Neural progenitor cell (in vitro differentiated cells): ENCODE measurements at places on chromosomes 2 and 18.

- peak; percentile 79 for DNase-seq
Measured at GRCh38 chr2:26346454-26347053, at the start of gene ADGRF3. ADGRF3 (minus strand) TSS chr2:26346789; CDS start chr2:26346234, 555 bp downstream.

- DNase-seq = no peak
Measured at GRCh38 chr2:44817256-44817655, 124.2 kb upstream of the SIX3 start.

DNA sequence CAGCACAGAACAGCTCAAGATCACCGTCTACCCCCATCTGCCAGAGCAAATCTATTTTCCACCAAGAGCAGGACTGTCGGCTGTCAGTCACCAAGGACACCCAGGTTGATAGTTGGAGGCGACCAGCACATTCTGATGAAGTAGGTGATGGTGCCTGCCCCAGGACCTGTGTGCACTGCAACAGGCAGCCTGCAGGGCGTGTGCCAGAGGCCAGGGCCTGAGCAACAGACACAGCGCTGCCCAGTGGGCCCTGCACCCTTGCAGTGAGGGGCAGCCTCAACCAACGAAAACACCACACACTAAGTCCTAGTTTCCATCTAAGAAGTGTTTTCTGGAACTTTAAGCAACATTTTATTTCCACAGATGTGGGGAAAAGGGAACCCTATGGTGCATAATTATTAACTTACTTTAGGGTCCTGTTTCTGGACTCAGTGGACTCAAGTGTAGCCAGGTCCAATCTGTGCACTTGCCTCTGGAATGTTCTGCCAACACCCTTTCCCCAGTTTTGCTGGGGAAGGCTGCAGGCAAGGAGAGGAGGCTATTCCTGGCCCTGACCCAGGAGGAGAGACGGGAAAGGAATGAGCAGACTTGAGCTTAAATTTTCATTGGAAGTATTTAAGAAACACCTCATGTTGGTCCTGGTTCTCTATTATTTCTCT lies 61.5 kb downstream of the ADNP2 start:
- DNase-seq = no peak

DNA sequence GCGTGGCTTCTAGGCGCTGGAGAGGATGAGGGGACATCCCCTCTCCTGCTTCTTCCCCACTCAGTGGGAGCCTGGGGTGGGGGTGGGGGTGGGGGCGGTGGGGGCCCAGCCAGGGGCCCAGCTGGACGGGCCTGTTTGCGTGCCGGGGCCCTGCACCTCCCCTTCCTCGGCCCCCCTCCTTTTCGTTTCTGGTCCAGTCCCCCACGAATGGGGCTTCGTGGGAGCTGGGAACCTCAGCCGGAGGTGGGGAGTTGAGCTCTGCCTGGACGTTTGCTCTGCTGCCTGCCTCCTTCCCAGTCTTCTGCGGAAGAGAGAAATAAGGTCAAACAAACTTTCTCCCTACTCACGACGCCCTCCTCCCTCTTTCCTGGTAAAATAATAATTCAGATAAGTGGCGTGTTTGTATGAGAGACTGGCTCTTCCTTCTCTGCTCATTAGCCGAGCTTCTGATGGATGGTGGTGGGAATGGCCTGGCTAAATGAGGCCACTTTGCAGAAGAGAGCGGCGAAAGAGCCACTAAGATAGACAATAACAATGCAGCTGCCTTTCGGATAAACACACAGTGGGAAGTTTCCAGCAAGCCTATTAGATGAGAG lies 782 bp downstream of the MTA3 start:
- DNase-seq = peak; percentile 55

DNA sequence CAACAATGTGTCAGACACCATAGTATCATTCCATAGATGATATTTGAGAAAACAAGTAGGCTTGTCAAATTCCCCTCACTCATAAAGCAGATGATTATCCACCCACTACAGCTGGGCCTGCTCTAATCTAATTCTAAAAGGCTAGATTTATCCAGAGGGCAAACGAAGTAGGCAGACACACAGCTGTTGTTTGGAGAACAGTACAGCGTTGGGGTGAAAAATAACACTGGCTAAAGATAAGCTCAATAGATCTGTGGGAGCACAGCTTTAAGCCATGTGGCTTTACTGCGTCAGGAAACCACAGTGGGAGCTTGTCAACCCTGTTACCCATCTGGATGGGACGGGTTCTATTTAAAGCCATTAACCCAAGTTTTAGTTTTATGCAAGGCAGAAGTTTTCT lies 48.9 kb upstream of the COBLL1 start:
- DNase-seq = no peak

DNA sequence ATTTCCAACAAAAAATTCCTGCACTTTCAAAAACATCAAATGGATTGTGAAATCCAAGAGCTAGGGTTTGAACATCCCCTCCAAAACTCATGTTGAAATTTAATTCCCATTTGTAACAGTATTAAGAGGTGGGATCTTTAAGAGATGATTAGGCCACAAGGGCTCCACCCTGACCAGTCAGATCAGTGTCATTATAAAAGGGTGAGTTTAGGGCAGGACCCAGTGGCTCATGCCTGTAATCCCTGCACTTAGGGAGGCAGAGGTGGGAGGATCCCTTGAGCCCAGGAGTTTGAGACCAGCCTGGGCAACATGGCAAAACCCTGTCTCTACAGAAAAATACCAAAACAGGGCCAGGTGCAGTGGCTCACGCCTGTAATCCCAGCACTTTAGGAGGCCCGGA lies 8.9 kb downstream of the GTF3C2 start:
- no peak for DNase-seq

DNA sequence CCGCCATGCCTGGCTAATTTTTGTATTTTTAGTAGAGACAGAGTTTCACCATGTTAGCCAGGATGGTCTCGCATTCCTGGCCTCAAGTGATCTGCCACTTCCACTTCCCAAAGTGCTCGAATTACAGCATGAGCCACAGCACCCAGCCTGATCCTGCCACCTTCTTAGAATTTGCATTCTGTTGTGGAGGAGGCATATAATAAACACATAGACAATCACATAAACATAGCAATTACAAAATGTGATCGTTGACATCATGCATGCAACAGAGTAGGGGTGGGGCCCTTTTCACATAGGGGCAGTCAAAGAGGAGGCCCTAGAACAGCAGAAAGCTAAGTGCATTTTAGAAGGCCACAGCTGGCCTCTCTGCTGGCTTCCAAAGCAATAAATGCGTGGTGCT lies 39.9 kb upstream of the TSPYL6 start:
- peak; percentile 8 for DNase-seq

DNA sequence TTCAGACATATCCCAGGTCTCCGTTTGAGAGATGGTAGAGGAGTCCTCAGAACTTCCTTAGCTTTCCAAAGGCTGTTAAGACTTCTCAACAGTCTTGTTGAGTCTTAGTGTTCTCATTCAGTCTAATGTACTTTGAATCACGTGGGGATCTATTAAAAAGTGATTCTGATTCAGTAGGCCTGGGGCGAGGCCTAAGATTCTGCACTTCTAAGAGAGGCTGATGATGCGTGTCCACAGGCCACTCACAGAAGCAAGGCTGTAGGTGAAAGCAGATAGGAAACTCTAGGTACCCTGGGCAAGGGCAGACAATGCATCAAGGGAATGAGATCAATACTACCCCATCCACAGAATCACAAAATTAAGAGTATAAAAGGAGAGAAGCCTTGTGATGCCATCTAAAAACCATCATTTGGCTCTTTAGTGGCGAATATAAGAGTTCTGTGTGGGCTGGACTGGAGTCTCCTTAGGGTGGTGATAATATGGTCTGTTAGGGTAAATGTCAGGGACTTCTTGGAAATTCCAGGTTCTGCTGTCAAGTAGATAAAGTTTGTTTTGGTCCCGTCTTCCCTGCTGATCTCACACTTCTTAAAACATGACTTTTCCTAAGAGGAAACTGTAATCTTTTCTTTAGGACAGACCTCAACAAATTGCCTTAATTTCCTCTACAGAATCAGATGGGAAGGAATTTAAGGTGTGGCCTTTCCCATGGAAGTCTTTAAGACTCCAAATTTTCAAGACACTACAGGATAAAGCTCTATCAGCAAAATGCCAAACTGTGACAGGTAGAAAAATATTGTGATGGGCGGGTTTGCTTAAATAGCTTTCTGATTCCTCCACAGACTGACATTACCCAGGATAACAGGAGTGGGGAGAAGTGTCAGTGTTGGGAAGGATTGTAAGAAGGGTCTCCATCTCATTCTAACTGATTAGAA lies 45.7 kb upstream of the NEMP2 start:
- DNase-seq = no peak

DNA sequence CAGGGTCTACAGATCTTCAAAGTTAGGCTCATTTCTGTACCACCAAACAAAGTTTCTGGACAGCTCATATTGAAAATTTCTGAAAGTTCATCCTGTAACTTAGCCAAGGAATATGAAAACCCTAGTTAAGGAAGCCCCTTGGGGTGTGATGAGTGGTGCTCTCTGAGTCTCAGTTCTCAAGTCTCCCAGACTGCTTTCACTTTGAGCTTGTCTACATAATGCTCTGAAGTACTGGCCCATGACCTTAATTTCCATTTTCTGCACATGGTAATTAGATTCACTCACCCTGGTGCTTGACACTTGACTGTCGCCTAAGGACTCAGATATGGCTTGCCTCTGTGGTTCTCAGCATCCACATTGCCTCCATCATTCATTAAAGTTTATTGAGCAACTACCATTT lies 51.7 kb upstream of the SATB2 start:
- no peak for DNase-seq

DNA sequence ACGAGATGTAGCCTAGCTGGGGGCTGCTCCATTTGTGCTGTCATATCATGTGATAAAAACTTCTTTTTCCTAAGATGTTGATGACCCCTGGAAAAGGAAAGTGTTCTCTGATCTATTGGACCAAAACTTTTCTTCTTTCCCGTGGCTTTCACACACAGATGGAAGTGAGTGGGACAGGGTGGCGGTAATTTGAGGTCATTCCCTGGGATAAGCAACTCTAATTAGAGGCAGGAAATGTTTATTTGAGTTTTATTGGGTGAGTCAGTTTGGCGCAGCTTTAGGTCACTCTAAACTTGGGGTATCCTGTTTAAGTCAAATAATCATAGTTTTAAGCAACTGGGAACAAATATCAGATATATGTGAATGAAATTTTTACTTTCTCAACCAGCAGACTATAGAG lies 221.0 kb upstream of the EPAS1 start:
- DNase-seq = no peak

- no peak for DNase-seq
Measured at GRCh38 chr2:96556441-96557330, 20.1 kb downstream of the ARID5A start.

DNA sequence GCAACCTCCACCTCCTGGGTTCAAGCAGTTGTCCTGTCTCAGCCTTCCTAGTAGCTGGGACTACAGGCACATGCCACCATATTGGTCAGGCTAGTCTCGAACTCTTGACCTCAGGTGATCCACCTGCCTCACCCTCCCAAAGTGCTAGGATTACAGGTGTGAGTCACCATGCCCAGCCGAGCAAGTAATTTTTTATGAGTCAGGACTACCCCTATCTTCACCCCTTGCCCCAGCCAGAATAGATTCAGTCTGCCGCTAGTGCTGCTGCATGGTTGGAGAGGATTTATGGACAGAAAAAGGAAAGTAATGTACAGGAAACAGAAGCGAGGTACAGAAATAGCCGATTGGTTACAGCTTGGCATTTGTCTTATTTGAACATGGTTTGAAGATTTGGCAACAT lies 48.9 kb downstream of the BMPR2 start:
- DNase-seq = no peak

- DNase-seq = no peak
Measured at GRCh38 chr2:191653667-191654391, 24.1 kb upstream of the NABP1 start.

- DNase-seq = no peak
Measured at GRCh38 chr2:228533156-228533555, 351.7 kb upstream of the SPHKAP start.
